ENCODE measurements at places on chromosomes 6 and 20.
A peak's percentile ranks its signal among the peaks of the same experiment; 100 is the strongest.

DNA sequence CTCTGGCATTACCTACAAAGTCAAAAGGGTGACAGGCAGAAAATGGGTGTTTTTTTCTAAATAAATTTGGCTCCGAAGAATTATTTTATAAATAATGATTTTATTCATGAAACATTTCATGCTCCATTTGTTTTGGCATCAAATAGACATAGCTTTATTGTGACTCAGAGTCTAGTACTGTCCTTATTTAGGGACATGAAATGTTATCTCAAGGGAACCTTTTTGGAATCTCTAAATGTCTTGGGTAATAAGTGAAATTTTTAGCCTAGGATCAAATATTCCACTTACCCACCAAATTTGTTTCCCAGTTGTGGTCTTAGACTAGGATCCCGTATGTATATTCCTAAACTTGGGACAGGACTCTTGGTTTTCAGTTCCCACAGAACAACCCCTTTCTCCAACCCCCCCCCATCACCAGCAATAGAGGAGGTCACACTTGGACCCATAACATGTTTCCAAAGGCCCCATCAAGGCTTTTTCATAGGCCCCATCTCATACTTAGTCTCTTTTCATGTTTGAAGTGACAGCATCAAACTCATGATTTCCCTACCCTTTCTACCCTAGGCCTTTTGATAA lies 81.8 kb downstream of the JAG1 start:
- no peak for DNase-seq

DNA sequence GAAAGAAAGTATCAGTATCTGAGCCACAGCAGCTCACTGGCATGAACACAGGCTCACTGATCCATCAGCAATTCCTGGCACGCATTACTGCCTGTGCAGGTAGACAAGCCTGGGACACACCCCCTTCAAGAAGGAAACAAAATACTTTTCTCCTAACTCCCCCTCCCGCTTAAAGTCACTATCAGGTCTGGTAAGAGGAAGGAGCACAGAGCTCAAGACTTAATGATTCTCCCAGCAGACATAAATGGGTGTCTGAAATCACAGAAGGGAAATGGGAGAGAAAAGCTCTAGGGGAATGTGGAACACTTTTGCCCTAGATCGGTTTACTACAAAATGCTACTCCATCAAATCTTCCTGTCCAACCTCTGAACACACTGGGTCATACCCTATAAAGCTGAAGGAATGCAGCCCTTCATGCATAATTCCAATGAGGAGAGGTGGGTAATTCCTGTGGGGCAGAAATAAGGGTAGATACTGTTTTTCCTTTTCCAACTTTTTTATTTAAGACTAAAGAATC lies at the start of gene ADGRF1:
Gene ADGRF1 (minus strand): TSS at position 58 of the 517 bp plus-strand sequence. CDS start 13,271 bp downstream, outside the sequence.
- DNase-seq, result no peak

DNA sequence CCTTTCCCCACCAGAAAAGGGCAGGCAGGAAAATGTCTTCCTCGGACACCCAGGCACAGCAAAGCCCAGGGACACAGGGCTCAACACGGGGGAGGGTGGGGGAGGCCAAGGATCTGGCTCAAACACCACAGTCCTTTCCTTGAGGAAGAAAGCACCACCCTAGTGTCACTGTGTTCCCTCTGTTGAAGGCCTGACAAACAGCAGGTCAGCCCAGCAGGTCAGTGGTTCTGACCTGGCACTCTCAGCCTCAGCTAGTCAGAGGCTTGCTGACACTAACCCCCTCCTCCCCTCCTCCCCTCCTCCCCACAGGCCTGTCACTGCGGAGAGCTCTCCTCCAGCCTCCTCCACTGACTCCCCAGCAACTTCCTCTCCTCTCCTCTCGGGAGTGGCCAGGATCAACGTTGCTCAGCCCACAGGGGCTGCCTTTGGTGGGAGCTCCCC lies 239.6 kb downstream of the LRFN2 start:
- no peak for DNase-seq

GRCh38 chr6:116465246-116465645 lies 4.1 kb downstream of the CALHM6 start:
- no peak for DNase-seq

DNA sequence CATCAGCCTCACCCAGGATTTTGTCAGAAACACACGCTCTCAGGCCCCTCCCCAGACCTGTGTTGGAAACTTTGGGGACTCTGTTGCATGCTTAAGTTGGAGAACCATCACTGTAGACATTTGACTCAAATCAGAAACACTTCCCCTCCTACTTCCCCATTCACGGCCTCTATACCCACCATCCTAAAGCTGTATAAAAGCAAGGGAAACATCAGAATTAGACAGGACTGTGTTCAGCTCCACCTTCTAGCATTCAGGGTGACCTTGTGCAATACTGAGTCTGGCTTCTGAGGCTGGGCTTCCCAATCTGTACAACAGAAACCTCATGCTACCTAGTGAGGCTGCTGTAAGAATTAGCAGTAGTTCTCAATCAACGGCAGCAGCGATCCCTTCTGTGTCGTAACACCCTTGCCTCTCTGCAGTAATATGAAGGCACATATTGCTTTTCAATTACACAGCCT lies 252.3 kb downstream of the LY86 start:
- no peak for DNase-seq

GRCh38 chr6:107866606-107867301 lies 42.6 kb upstream of the SCML4 start:
- DNase-seq, result no peak

GRCh38 chr20:5008759-5009158 lies 7.4 kb upstream of the SLC23A2 start:
- DNase-seq, result no peak

- DNase-seq, result no peak
Measured at GRCh38 chr6:33770833-33771145, 18.1 kb downstream of the LEMD2 start.

DNA sequence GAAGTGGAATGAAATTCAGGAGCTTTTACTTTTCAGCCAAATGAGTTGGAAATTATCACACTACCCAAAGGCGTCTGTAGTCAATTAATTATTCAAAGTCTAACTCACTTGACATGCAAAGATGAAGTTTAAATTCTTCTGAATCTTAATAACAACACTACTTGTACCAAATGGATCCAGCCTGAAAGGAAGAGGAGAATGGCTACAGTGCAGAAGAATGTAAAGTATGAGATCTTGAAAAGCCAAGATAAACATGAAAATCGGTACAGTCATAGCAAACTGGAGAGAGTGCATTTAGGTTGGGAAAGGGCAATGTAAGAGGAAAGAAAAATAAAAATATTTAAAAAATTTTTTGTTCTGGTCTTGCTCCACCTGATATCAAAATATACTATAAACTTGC lies 195.5 kb downstream of the SIM1 start:
- no peak for DNase-seq

DNA sequence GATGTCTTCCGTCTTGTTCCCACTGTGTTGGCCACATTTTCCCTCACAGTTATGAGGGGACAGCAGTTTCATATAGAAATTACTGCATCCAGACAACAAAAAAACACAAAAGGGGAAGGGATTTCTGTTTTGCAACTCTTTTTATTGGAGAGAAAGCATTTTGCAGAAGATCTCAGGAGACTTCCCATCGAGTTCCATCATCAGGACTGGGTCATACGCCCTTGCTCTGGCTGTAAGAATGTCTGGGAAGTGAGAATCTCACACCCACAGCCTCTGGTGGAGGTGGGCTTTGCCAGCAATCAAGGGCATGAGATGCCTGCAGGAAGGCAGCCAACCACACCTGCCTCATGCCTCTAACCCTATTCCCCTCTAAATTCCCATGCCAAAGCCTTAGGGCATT lies 5.8 kb upstream of the IGF2R start:
- DNase-seq, result no peak

DNA sequence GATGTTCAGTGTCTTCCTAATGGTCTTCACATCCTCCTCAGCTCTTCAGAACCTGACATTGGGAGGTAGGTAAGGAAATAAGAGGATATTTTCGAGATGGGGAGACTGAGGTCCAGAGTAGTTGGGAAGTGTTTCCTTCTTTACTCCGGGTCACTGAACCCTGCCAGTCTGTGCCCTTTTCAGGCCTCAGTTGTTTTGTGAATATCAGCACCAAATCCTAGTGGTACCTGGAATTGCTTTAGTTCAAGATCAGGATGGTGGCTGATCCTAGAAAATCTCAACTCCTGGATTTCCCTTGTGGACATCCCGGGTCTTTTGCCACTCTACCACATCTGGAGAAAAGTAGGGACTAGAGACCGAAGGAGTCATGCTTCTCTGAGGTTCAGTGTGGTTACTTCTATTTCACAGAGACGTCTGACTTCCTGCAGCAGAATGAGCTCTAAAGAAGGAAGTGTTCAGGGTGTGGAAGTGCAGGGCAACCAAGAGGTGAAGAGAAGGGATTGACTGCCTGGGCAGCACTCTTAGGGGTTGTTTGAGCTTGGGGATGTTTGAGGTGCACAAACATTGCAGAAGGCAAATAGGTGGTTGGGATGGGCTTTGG lies 995 bp downstream of the STK4 start:
- peak; percentile 8 for DNase-seq

- DNase-seq, result no peak
Measured at GRCh38 chr20:23671479-23671878, 17.4 kb downstream of the CST4 start.

GRCh38 chr6:8245726-8246125 lies 143.4 kb upstream of the EEF1E1 start:
- DNase-seq, result no peak

DNA sequence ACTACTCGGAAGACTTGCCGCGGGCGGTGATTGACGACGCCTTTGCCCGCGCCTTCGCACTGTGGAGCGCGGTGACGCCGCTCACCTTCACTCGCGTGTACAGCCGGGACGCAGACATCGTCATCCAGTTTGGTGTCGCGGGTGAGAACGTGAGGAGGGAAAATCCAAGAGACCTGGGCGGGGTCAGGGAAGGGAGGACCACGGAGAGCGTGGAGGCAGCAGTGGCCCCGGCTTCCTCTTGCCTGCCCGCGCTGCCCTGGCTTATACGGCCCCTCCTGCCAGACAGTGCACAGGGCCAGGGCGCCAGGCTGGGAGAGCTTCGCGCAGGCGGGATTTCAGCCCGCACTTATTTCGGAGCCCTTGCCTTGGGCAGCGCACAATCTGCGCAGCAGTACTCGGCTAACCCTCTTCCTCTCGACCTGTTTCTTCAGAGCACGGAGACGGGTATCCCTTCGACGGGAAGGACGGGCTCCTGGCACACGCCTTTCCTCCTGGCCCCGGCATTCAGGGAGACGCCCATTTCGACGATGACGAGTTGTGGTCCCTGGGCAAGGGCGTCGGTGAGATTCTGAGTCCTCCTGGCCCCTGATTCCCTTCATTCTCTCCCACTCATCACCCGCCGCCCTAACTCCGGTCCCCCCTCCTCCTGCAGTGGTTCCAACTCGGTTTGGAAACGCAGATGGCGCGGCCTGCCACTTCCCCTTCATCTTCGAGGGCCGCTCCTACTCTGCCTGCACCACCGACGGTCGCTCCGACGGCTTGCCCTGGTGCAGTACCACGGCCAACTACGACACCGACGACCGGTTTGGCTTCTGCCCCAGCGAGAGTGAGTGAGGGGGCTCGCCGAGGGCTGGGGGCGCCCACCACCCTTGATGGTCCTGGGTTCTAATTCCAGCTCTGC lies 2.0 kb downstream of the MMP9 start:
- peak; percentile 43 for DNase-seq

DNA sequence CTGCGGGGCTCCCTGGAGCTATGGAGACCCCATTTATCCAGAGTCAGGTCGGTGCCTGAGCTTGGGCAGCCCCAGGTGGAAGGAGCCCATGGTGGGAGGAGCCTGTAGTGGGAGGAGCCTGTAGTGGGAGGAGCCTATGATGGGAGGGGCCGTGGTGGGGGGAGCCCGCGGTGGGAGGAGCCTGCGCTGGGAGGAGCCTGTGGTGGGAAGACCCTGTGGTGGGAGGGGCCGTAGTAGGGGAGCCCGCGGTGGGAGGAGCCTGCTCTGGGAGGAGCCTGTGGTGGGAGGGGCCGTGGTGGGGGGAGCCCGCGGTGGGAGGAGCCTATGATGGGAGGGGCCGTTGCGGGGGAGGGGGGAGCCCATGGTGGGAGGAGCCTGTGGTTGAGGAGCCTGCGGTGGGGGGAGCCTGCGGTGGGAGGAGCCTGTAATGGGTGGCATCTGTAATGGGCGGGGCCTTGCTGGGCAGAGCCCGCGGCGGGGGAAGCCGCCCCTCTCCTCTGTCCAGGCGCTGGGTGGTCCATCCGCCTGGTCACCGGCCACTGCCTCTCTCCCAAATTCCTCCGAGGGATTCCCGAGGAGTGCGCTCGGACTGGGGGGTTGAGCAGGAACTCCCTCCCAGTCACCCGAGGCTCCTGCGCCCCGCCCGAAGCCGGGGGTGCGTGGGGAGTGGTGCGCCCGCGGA lies 567 bp upstream of the FNDC11 start:
- peak; percentile 85 for DNase-seq

DNA sequence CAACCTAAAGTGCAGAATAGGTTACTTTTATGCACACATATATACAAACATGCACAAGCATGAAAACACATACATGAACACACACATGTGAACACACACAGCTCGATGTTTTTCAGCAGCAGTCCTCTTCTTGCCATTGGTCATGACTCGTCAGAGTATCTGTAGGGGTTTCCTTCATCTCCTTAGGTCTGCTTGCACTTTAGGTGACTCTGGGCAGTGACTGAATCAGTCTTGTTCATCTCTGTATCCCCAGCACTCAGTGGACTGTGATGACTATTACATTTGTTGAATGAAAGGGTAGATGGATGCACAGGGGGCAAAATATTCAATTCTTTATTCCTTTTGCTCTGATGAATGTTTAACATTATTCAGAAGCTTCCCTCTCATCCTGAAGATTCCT lies 26.8 kb downstream of the CBLN4 start:
- no peak for DNase-seq

Data from stimulated activated CD4-positive, alpha-beta T cell treated with anti-CD3 and anti-CD28 coated beads, Interleukin-12 subunit alpha, Interleukin-12 subunit beta, amount 100 ng/mL, for 4 hours (primary cell).